SHP77 treated with DMSO at 0.1 percent for 48 hours (cell line): ENCODE measurements at places on chromosomes 12 and 14.

- DNase-seq = no peak
These were observed 132.0 kb upstream of the NOVA1 start for GRCh38 chr14:26729851-26730250.

DNA sequence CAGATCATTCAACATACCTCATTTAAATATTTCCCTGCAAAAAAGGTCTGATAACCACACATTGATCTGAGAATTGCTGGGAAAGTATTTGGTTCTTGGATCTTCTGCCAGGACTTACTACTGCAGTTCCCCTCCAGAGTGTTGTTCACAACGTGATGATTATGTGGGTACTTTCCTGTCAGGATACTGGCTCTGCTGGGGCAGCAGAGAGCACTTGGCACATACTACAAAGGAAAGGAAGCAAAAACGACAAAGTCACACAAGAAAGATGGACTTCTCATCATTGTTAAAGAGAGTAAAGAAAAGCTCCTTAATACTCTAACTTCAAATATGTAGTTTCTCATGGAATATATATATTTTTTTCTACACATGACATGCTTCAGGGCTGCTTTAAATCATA is 11.5 kb downstream of the GNS start:
- DNase-seq = no peak

GRCh38 chr14:69675877-69676416 is 64.6 kb downstream of the SUSD6 start:
- DNase-seq = no peak

GRCh38 chr14:89000007-89000942 is 175.8 kb downstream of the TTC8 start:
- no peak for DNase-seq

DNA sequence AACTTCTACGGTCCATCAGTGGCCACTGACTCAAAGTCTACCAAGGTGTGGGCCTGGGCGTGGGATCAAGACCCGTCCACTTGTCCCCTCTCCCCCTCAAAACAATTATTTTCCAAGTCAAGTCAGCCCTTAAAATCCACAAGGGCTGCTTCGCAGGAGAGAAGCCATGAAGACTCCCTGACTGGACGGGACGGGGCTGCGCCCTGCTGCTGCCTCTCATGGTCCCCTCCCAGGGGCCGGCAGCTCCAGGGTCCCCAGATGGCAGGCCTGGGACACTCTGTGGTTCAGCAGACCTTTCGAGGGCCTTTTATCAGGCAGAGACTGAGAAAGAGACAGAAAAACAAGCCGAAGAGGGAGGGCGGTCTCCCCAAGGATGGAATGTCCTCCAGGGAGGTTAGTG is 10.8 kb downstream of the NGB start:
- no peak for DNase-seq

- peak; percentile 10 for DNase-seq
These were observed 120.3 kb upstream of the SOX5 start for GRCh38 chr12:24069532-24070395.

DNA sequence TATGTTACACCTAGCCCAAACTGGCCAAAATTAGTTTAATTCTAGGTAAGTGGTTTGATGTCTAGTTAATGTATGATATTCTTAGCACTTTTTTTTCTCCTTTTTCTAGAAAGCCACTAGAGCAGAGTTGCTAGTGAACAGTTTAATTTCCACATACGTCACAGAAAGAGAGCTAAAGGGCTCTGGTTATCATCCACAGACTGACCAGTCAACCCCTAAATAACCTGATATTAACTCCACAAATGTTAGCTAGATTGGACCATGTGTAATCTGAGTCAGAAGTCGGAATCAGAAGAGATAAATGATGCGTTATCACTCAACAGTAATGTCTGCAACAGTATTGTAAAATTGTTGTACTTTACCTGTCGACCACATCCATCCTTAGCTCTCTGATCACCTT is 74.9 kb downstream of the USP15 start:
- DNase-seq = no peak

DNA sequence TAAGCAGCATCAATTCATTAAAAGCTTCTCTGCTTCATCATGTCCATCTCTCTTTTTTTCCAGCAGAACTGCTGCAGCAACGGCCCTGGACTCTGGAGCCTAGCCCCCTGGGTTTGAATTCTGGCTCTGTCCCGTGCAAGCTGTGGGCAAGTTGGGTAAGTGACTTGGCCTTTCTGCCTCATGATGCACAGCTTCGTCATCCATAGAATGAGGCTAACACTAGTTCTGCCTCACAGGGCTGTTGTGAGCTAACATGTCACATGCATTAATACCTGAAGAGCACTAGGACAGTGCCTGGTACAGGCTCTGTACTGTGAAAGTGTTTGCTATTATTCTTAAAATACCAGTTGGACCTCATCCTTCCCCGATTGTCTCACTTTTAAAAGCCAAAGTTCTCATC is 4.2 kb downstream of the KRT82 start:
- DNase-seq = no peak
